Activated CD4-positive, CD25-positive, alpha-beta regulatory T cell treated with anti-CD3 and anti-CD28 coated beads, Interleukin-2, amount 50 U/mL, for 16 hours (primary cell): ENCODE measurements at places on chromosomes 1 and 21.

DNA sequence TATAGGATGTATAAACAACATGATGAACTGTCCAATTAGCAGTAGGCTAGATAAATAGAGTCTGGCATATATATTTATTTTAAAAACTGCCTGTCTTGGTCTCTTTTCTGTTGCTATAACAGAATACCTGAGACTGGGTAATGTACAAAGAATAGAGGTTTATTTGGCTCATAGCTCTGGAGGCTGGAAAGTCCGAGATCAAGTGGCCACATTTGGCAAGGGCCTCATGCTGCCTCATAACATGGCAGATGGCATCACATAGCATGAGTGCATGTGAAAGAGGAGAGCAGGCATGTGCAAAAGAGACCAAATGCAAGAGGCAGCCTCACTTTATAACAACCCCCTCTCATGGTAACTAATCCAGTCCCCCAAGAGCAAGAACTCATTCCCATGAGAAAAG, 6.0 kb downstream of the STYXL2 start:
- DNase-seq: no peak

GRCh38 chr1:15678578-15678977, 5.5 kb upstream of the PLEKHM2 start:
- no peak for DNase-seq

- DNase-seq: no peak
Observed at GRCh38 chr1:9292361-9293240, at the start of gene SPSB1. SPSB1 (plus strand) TSS chr1:9292894; CDS start chr1:9355892, 62,998 bp downstream.

DNA sequence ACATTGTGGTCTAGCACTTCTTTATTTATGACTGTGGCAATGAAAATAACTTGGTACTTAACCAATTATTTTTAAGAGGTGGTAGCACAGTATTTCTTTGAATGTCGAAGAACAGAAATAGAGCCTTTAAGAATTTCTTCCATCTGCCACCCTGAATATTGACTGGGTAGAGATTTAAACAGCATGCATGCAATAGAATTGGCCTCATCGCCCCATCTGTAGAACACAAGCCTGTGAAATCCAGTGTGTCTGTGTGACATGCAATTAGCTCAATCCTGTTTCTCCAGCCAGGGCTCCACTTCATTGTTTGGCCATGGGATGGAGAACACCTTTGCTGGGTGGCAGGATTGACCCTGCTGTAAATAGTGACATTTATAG, 17.1 kb upstream of the KLHDC8A start:
- DNase-seq: no peak

DNA sequence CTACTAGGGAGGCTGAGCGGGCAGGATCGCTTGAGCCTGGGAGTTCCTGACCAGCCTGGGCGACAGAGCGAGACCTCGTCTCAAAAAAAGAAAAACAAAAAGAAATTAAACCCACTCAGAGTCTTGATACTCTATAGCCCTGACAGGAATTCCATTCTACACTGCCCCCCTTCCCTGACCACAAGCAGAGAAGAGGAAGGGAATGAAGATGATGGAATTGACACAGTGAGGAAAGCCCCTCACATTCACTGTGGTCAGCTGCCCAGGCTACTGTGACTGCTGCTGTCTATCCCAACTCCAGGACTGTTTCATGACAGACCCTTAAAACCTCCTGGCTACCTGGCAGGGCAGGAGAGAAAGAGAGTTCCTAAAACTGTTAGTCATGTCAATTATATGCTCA, 12.1 kb downstream of the LIN9 start:
- no peak for DNase-seq

- DNase-seq: no peak
Observed at GRCh38 chr21:41319273-41319672, 2.7 kb downstream of the FAM3B start.

- no peak for DNase-seq
Observed at GRCh38 chr1:24470592-24470991, 32.0 kb upstream of the RCAN3 start.

DNA sequence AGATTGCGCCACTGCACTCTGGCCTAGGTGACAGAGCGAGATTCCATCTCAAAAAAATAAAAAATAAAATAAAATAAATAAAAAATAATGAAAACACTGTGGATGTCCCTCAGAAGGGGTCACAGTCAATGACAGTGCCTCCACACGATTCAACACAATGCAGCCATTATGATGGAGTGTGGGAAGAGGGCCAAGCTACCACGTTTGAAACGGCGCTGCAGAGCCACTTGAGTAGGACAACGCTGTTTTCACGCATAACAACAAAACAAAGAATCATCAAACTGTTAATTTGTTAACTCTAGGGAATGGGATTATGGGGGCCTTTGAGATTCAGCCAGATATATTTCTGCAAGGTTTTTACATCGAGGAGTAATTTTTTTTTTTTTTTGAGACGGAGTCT, 36.5 kb downstream of the NKAIN1 start:
- DNase-seq: no peak

DNA sequence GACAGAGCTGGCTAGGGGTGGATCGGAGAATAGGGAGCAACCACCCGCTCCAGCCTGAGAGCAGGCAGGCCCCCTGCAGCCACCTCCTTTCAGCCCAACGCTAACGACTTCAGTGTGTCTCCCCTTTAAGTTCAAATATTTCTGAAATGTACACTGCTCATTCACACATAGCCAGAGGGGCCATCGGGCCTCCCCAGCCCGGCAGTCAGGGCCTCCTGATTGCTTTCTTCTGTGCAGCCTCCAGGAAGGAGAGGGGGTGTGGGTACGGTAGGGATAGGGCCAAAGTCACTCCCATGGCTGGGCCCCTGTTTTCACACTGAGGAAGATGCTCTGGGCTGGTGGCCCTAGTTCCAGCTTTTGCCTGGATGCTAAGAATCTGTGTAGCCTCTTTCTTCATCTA, 64.8 kb downstream of the EPHB2 start:
- DNase-seq: no peak

DNA sequence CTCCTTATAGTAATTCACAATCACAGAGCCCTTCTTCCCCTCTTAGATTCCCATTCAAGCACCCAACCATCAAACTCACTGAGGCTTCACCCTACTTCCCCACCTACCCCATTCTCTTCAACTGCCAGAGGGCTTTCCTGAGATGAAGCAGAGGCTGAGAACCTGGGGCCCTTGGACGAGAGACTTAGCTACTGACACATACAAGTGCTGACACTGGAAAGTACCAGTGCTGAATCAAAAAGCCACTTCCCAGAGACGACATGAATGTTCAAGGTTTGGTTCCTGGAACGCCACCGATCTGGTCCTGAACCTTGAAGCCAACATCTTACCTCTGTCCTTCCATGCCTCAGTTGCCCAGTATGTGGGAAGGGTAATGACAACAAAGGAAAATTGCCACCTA, 16.6 kb upstream of the RAP1A start:
- no peak for DNase-seq

- no peak for DNase-seq
Observed at GRCh38 chr1:58849551-58849950, 65.7 kb upstream of the JUN start.

- DNase-seq: no peak
Observed at GRCh38 chr1:9794081-9794480, 29.7 kb downstream of the CLSTN1 start.

- DNase-seq: no peak
Observed at GRCh38 chr1:206969090-206969489, 1.2 kb downstream of the FCAMR start.

- DNase-seq: no peak
Observed at GRCh38 chr1:77065693-77066342, 153.4 kb downstream of the PIGK start.

DNA sequence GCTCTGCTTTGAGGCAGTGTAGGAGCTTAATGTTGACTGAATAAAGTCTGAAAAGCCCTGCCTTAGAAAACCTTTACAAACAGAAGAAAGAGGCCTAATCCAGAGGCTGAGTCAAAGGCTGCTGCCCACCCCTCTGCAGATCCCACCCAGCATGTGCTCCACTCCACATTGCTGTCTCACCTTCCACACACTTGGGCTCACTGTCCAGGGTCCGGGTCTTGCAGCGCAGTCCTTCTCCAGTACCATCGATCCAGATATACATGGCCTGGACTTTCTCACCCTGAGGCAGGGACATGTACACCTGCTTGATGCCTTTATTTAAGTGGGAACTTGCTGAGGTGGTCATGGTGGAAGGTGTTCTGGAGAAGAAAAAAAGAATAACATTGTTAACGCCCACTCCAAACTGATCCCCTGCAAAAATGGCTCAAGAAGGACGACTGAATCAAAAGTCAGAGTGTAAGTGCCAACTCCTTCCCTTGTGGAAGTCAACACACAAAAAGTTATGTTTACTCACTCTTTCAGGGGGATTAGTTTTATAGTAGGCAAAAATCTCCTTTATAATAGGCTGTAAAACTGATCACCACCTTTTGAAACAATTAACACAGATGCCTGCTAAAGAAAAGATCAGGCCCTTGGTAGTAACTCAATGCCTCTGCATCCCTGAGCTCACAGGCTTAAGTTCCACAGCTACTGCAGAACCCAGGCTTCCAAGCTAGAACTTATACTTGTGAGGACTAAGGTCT, 3.0 kb downstream of the GLUL start:
- DNase-seq: no peak

DNA sequence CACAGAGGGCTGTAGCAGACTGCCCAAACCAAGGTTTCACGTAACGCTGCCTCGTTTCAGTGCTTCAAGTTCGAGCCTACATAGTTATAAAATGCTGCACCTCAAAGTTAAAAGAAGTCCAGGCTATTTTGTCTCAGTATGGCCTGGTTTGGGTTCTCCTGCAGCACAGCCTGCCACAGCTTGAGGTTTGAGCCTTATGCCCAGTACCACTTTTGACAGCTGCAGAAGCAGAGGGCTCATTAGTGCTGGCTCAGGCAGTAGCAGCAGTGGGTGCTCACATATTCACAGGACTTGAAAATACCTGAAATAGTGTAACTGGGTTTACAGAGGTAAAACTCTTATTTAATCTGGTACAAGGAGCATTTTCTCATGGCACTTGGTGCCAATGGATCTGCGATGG, 15.3 kb downstream of the SPATA46 start:
- DNase-seq: no peak

- DNase-seq: no peak
Observed at GRCh38 chr1:148362626-148363438, 120.3 kb downstream of the PPIAL4G start.
